T-helper 17 cell (primary cell): ENCODE measurements at places on chromosomes 5 and 9. TPM values are rescaled to one million over a fixed set of nuclear protein-coding genes. Genes with fewer than 3 reads are reported as not detected.

The KIF24 gene
- 0.08 TPM for total RNA-seq

The SLC23A1 gene
- not detected for total RNA-seq

The TNFSF8 gene
- total RNA-seq = 47.6 TPM

The RABL6 gene
- 59.7 TPM for total RNA-seq

The TMC1 gene
- total RNA-seq = not detected

The PCDHA1 gene
- not detected for total RNA-seq

The CTSV gene
- not detected for total RNA-seq

The SLC34A3 gene
- total RNA-seq = not detected

The RNF180 gene
- not detected for total RNA-seq

The ZNF462 gene
- total RNA-seq = 11.0 TPM

The PDCD1LG2 gene
- 1.1 TPM for total RNA-seq

GRCh38 chr9:312596-313320 is 98.1 kb downstream of the DOCK8 start:
- DNase-seq = no peak

DNA sequence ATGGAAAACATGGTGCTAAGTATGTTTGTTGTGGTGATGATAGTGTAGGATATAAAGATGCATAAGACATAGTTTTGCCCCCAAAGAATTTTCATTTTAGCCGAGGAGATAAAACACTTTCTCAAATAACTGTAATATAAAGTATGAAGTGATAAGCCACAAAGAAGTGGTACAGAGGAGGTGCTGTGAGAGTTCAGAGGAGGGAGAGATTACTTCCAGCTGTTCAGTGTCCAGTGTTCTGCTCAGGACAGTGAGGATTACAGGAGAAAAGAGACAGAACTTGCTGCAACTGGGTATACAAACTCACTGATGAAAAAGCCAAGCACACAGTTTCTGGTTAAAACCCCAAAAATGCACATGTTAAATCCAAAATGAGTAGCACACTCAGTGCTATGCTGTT is 309.3 kb downstream of the KIAA0825 start:
- DNase-seq = no peak

DNA sequence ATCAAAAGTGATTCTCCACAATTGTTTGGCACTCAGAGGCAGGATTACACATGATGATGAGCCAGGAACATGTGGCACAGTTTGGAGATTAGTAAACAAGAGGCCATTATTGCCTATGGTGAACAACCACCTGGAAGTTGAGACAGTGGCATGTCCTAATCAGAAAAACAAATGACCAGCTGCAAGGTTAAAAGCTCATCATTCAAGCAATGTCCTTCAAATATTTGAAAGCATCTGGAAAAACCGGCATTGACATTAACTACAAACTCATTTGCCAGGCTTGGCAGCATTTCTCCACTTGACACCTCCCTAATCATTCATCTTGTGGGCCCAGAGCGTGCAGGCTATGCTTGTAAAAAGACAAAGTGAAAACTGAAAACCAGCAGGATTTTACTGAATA is 80.6 kb upstream of the MEGF10 start:
- no peak for DNase-seq

DNA sequence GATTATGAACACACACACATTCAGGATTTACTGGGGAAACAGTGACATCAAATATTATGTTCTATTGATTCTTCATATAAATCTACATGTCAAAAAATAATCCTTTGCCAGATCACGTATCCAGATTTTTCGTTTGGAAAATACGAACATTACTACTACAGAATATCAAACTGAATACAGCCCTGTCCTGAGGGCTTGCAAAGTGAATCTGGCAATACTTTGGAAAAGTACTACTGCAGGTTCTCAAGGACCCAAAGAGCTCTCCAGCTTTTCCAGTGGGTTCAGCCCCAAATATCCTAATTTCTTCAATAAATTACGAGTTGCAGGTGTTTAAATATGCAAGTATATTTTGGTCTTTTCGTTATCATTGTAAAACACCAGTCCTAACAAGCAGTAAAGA is 411 bp upstream of the NDUFS4 start:
- no peak for DNase-seq

- DNase-seq = no peak
Observed at GRCh38 chr5:85479849-85480248, 1095.2 kb upstream of the EDIL3 start.

DNA sequence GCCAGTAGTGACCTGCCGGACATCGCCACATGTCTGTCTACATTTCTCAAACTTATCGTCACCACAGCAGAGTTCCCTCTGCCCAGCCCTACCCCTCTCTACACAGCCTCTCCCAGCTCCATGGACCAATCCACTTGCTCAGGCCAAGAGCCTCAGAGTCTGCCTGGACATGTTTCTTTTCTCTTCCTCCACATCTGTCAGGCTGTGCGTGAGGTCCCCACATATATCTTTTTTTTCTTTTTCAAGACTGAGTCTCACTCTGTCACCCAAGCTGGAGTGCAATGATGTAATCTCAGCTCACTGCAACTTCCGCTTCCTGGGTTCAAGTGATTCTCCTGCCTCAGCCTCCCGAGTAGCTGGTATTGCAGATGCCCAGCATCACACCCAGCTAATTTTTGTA is 62.7 kb upstream of the GGTA1 start:
- DNase-seq = no peak

GRCh38 chr9:93951655-93952118 is 3.5 kb downstream of the BARX1 start:
- no peak for DNase-seq

GRCh38 chr9:123928533-123929176 is 1.3 kb downstream of the DENND1A start:
- no peak for DNase-seq

DNA sequence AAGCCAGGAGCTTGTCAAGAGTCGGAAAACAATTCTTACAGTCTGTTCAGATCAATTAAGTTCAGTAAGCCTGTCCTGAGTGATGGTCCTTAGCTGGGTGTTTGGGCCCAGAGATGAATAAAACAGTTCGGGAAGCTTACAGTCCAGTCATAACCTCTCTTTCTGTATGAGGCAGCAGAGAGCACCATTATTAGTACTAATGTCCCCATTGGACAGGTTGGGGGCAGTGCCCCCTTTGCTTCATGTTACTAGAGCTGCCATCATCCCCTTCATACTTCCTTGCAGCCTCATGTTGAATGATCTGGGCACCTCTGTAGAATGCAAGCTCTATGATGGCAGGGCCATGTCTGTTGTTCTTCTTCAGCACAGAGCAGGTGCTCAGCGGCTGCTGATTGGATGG is 9.8 kb downstream of the DOCK2 start:
- DNase-seq = no peak

- no peak for DNase-seq
Observed at GRCh38 chr5:24767086-24767485, 122.3 kb upstream of the CDH10 start.

GRCh38 chr5:76326577-76327302 is 76.3 kb upstream of the IQGAP2 start:
- no peak for DNase-seq

DNA sequence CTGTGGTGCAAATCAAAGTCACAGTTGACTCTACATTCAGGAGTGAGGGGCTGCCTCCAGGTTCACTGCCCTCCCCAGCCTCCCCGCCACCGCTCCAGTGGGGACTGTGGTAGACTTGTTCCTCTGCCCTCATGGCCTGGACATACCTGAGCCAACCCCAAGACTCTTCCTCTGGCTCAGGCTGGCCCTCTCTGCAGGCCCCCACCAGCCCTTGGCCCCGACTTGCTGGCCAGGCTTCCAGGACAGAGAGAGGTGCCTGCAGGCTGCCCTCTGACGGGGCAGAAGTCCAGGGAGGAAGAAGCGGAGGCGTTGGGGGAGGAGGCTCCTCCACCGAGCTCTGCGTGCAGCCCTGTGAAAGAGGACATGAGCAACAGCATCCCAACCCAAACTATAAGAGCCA is 2.8 kb upstream of the SARDH start:
- no peak for DNase-seq

DNA sequence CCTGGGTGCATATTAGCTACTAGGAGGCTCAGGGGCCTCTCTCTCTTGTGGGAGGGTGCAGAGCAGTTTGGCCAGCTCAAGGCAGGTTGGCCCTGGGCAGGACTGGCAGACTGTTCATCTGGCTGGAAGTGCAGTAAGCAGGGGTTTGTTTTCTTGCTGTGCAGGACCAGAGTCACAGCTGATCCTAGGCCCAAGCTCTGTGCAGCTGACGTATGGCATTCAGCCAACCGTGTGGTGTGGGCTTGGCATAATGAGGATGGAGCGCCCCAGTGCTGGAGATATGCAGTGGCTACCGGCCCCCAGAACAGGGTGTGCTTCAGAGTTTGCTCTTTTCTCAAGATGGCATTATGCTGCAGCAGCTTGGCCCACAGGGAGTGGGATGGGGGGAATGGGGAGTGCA is 31.0 kb upstream of the PHF24 start:
- no peak for DNase-seq

DNA sequence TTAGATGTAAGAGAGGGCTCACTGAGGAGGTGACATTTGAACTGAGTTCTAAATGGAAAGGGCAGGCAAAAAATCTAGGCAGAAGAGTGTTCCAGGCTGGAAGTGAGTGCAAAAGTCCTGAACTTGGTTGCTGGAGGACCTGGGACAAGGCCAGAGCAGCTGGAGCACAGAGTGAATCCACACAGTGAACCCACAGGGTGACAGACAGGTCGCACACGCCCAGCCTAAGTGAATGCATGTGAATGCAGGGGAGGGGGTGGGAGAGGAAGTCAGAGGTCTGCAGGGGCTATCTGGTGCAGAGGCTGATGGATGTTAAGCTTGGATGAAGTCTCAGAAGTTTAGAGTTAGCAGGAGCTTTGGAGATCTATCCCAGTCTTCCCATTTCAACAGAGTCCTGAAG is 556 bp upstream of the TTF1 start:
- no peak for DNase-seq

GRCh38 chr9:107059220-107059619 is 196.3 kb downstream of the ZNF462 start:
- no peak for DNase-seq

GRCh38 chr9:93093877-93094657 is 1.9 kb upstream of the CARD19 start:
- no peak for DNase-seq

- DNase-seq = no peak
Observed at GRCh38 chr9:92327283-92327850, 1.6 kb downstream of the CENPP start.

GRCh38 chr5:171589461-171589860 is 170.0 kb downstream of the FGF18 start:
- DNase-seq = no peak

DNA sequence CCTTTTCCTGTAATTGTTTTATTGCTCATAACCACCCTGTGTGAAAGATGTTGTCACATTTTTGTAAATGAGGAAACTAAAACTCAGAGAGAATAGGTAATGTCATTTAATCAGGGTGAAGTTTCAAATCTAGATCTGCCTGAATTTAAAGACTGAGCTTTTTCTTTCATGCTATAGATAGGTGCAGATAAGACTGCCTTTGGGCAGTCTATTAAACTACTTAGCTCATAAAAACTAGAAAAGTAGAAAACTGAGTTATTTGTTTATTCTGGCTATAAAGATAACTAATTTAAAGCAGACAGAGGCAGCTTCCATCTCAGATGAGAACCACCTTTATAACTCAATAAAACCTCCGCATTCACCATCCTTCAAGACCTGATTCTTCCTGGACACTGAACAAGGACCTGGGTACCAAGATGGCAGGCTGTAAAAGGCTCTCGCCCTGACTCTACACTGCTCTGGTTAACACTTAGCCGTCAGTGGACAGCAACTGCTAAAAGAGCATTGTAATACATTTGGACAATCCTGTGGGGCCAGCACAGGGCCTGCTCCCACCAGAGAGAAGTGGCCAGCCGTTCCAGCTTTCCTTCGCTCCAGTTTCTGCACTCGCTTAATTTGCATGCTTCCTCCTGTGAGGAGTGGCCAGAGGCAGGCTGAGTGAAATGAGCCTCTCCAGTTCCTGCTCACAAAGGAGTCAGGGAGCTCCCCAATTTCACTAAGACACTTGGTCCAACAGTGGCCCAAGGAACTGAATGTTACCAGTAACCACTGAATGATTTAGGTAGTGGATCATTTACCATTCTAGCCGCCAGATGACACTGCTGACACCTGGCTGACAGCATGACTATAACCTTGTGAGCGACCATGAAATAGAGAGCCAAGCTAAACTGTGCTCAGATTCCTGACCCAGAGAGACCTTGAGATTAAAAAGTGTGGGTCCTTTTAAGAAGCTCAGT is 566.4 kb downstream of the EFNA5 start:
- no peak for DNase-seq

DNA sequence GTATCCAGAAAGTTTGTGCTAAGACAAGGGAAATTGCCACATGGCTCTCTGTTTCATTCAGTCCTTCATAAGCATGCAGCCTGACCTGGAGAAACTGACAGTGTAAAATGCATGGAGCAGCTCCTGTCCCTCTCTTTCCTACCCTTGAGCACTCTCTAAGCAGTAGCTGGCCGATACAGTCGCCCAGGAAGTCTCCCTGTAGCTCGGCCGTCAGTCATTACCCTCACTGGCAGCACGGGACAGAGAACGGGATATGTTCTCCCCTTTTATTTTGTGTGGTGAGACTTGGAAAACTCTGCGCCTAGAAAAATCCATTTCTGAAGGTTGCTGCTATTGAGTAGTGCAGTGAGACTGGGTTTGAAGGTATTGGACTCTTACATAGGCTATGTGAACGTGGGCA is 56.8 kb upstream of the KCNMB1 start:
- no peak for DNase-seq

GRCh38 chr9:134344068-134344799 is 18.0 kb downstream of the RXRA start:
- DNase-seq = no peak

GRCh38 chr5:34891981-34892380 is 23.3 kb downstream of the RAD1 start:
- DNase-seq = no peak

- DNase-seq = no peak
Observed at GRCh38 chr9:95880021-95880690, 4.7 kb downstream of the ERCC6L2 start.

GRCh38 chr5:170749911-170750431 is 33.6 kb upstream of the GABRP start:
- no peak for DNase-seq

- DNase-seq = no peak
Observed at GRCh38 chr5:108521841-108522506, 140.1 kb upstream of the FBXL17 start.

DNA sequence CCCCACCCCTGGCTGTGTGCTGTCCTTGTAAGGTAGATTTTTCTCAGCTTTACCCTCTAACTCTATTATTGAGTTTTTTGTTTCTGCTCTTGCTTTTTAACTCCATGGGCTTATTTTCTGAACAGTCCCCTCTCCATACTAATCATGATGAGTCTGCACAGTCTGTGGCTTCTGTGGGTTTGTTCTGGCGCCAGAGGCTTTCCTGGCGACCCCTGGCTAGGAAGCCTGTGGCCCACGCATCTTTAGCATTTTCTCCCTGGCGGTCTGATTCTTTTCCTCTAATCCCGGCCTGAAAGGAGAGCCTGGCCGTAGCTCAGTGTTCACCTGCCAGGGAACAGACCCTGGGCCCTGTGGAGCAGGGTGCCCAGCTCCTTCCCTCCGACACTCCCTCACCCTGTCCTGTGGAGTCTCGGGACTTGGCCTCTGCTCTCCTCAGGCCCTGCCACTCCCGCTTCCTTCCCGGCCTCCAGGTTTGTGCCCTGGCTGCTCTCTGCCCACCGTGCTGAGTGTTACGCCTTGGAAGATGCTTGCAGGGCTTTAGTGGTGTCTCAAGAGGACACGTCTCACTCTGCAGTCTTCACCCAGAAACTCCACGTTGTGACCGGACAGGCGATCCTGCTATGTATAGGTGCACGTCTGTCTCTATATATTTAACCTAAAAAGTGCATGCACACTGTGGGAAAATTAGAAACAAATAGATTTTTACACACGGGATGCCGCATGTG is 31.7 kb upstream of the LRRC14B start:
- no peak for DNase-seq
